ENCODE measurements at places on chromosomes 1 and 21. TPM values are rescaled to one million over a fixed set of nuclear protein-coding genes. Genes with fewer than 3 reads are reported as not detected.

DNA sequence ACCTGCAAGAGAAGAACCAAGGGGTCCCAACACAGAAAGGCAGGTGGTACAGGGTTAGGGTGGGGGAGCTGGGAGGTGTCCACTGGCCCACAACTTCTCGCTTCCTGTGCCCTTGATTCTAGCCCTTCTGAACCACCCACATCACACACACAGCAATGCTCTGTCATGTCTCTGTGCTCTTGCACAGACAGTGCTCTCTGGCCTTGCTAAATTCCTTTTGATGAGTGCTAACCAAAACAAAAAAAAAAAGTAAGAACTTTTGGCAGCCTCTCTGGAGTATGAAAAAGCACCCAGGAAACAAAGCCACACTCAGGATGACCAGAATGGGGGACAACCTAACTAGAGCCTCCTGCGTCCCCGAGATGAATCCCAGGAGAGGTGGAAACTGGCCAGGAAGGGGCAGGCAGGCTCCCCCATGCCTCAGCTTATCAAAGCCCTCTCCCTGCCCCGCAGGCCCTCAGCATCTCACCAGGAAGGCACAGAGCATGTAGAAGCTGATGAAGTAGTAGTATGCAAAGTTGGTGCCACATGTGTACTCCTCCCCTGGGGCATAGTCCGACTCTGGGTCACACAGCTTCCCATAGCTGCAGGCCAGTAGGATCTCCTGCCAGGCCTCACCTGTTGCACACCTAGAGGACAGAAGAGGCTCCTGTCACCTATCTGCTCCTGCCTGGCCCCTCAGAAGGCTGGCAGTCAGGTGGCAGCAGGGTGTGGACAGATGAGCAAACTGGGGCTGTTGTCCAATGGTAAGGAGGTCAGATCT is 27.2 kb upstream of the KIF21B start:
- H3K4me3 ChIP-seq: no peak overlapping the region
- no peak overlapping the region for H3K27ac ChIP-seq
- H3K27me3 ChIP-seq: no peaks in the 10 kb centered on the region
- no peaks in the 10 kb centered on the region for H3K36me3 ChIP-seq
- no peaks in the 10 kb centered on the region for H3K4me1 ChIP-seq

Gene ATP1A4
- not detected for total RNA-seq

- H3K27ac ChIP-seq: no peak overlapping the region
- peaks cover 24% of the 10 kb centered on the region for H3K4me1 ChIP-seq
- H3K36me3 ChIP-seq: no peaks in the 10 kb centered on the region
- no peak for DNase-seq
Measured at GRCh38 chr21:41634858-41635257, 126.9 kb upstream of the TMPRSS2 start.

- H3K4me3 ChIP-seq: no peak overlapping the region
- no peaks in the 10 kb centered on the region for H3K4me1 ChIP-seq
- H3K27ac ChIP-seq: no peak overlapping the region
- no peak for DNase-seq
- no peaks in the 10 kb centered on the region for H3K36me3 ChIP-seq
- no peaks in the 10 kb centered on the region for H3K27me3 ChIP-seq
Measured at GRCh38 chr1:194959795-194960194, 1648.4 kb downstream of the KCNT2 start.

Gene CSMD2
- total RNA-seq: 0.25 TPM

Gene VASH2
- total RNA-seq: 4.2 TPM

GRCh38 chr1:207890136-207890738 is 20.7 kb downstream of the CD34 start:
- peak; percentile 58 for DNase-seq
- H3K27me3 ChIP-seq: no peaks in the 10 kb centered on the region
- H3K4me3 ChIP-seq: no peak overlapping the region
- H3K4me1 ChIP-seq: peaks cover 69% of the 10 kb centered on the region

DNA sequence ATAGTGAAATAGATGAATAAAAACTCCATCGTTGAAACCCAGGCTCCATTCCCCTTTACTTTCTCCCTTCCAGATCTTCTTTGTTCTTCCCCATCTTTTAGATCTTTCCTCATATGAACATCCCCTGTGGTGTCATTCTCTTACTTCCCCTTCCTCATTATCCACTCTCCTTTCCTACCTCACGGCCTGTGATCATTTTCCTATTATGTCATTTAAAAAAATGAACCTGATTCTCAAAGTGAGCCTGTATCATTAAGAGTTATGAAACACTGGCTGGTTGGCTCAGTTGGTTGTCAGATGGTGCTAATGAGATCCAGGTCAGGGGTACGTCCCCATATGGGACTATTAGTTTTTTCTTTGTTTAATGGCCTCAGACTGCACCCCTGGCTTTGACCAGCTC is 38.3 kb downstream of the TCEANC2 start:
- no peak overlapping the region for H3K27ac ChIP-seq
- no peak for DNase-seq
- H3K4me1 ChIP-seq: no peaks in the 10 kb centered on the region
- H3K36me3 ChIP-seq: peaks cover 14% of the 10 kb centered on the region
- no peak overlapping the region for H3K4me3 ChIP-seq

Gene MEX3A
- 1.2 TPM for total RNA-seq

DNA sequence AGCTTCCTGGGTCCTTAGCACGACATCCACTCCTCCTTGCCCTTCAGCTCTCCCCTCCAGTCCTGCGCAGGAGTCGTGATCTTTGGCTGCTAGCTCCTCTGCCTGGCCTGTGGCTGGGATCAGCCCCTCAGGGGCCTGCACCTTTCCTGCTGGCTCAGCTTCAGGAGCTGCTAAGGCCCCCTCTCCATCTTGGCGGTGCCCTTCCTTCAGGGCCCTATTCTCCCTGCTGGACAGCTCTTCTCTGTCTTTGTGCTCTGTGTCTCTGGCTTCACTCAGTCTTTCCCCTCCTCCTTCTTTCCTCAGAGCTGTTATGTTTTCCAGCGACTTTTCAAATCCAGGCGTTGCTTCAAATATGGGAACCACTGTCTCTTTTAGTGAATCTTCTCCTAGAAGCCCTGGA is 59.5 kb upstream of the LRRC53 start:
- no peak overlapping the region for H3K27ac ChIP-seq
- no peaks in the 10 kb centered on the region for H3K4me1 ChIP-seq
- DNase-seq: no peak
- no peaks in the 10 kb centered on the region for H3K27me3 ChIP-seq
- no peaks in the 10 kb centered on the region for H3K36me3 ChIP-seq

Gene IQGAP3
- total RNA-seq: 2.9 TPM

Gene WLS
- total RNA-seq: 68.0 TPM

GRCh38 chr1:7560601-7561181 is 210.4 kb upstream of the VAMP3 start:
- H3K27me3 ChIP-seq: no peaks in the 10 kb centered on the region
- H3K27ac ChIP-seq: no peak overlapping the region
- no peaks in the 10 kb centered on the region for H3K4me1 ChIP-seq
- H3K36me3 ChIP-seq: no peaks in the 10 kb centered on the region

GRCh38 chr1:152961226-152961891 is 9.1 kb upstream of the SPRR4 start:
- H3K27me3 ChIP-seq: no peaks in the 10 kb centered on the region
- no peak for DNase-seq
- H3K4me1 ChIP-seq: no peaks in the 10 kb centered on the region
- no peak overlapping the region for H3K4me3 ChIP-seq

Gene GBP5
- 4.2 TPM for total RNA-seq

DNA sequence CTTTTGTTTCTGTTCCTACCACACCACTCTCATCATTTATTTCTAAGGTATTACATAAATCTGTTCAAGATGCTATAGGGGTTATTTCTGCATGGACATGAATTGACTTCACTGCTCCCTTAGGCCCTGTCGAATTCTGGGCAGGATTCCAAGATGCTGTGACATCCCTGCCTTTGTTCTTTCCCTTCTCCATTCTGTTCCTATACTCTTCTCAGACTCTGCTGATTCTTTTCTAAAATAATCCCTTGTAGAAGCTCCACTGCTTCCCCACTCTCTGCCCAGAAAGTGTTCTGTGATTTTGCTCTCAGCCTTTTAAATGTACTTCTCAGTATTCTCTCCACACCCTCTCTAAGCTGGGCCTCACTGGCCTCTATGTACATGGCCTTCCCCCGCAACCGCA is 99.2 kb downstream of the PHTF1 start:
- H3K27ac ChIP-seq: no peak overlapping the region
- H3K36me3 ChIP-seq: no peaks in the 10 kb centered on the region
- H3K4me1 ChIP-seq: no peaks in the 10 kb centered on the region
- H3K27me3 ChIP-seq: no peaks in the 10 kb centered on the region
- H3K4me3 ChIP-seq: no peak overlapping the region
- DNase-seq: no peak

Gene HPDL
- total RNA-seq: 2.2 TPM

- peak within 1 kb of the TSS; percentile 79 for H3K4me3 ChIP-seq
- H3K27me3 ChIP-seq: no peaks in the 10 kb centered on the region
- peak within 1 kb of the TSS; percentile 75 for H3K27ac ChIP-seq
- peaks cover 13% of the 10 kb centered on the region for H3K36me3 ChIP-seq
- no peak for DNase-seq
- peaks cover 37% of the 10 kb centered on the region for H3K4me1 ChIP-seq
Measured at GRCh38 chr1:244050835-244051444, at the start of gene ZBTB18. ZBTB18 (plus strand) TSS chr1:244051283; CDS start chr1:244051432, 149 bp downstream.

Gene RHOU
- total RNA-seq: 10.8 TPM

DNA sequence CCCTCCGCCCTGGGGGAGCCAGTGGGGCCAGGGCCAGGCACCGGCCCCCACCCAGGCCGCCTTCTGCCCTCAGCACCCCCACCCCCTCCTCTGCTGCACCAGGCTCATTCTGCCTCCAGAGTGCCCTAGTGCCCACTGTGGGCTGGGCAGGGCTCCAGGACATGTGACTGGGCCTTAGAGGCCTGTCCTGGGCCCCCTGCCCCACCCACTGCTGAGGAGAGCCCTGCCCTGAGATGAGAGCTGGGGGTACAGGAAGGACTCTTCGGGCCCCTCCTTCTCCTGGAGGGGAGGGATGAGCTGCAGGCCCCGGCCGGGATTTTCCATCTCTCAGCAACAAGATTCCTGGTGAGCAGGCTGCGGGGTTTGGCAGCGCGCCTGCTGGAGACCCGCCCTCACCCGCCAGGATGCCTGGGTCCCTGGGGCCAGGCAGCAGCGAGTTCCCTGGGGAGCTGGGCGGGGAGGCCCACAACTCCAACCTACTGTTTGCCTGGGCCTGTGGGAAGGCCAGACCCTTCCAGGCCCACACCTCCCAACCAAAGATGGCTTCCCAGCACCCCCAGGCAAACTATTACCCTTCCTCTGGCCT is 14.0 kb downstream of the AHDC1 start:
- no peaks in the 10 kb centered on the region for H3K27me3 ChIP-seq
- H3K27ac ChIP-seq: peak overlapping the region; percentile 97
- DNase-seq: no peak
- no peaks in the 10 kb centered on the region for H3K36me3 ChIP-seq
- H3K4me3 ChIP-seq: no peak overlapping the region

DNA sequence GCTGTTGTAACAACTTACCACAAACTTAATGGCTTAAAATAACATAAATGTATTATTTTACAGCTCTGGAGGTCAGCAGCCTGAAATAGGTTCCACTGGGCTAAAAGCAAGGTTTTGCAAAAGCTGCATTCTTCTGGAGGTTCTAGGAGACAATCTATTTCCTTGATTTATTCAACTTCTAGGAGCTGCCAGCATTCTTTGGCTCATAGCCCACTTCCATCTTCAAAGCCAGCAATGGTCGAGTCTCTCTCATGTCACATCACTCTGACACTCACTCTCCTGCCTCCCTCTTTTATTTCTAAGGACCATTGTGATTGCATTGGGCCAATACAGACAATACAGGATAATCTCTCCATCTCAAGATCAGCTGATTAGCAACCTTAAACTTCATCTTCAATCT is 15.1 kb upstream of the FOXJ3 start:
- H3K4me3 ChIP-seq: no peak overlapping the region
- DNase-seq: no peak
- no peaks in the 10 kb centered on the region for H3K36me3 ChIP-seq
- no peaks in the 10 kb centered on the region for H3K4me1 ChIP-seq
- no peaks in the 10 kb centered on the region for H3K27me3 ChIP-seq

DNA sequence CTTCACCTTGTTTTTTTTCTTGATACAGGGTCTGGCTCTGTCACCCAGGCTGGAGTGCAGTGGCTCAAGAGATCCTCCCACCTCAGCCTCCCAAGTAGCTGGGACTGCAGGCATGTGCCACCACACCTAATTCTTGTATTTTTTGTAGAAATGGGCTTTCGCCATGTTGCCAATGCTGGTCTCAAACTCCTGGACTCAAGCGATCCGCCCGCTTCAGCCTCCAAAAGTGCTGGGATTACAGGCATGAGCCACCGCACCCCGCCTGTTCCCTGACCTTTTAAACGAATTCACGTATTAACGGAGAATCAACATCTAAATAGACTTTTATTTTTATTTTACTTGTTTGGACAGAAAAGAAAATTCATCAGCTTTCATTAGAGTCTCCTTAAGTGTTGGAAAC is 104.8 kb downstream of the PGBD5 start:
- DNase-seq: no peak
- no peaks in the 10 kb centered on the region for H3K27me3 ChIP-seq
- no peak overlapping the region for H3K4me3 ChIP-seq
- H3K27ac ChIP-seq: peak overlapping the region; percentile 39

GRCh38 chr1:160359559-160360226 is 7.2 kb upstream of the NHLH1 start:
- peaks cover 39% of the 10 kb centered on the region for H3K36me3 ChIP-seq
- H3K27me3 ChIP-seq: no peaks in the 10 kb centered on the region
- H3K4me3 ChIP-seq: no peak overlapping the region
- no peak overlapping the region for H3K27ac ChIP-seq
- no peaks in the 10 kb centered on the region for H3K4me1 ChIP-seq

Measured in vagina (tissue), 2 donors.